ENCODE measurements at places on chromosomes 7 and 10.
A peak's percentile ranks its signal among the peaks of the same experiment; 100 is the strongest.

GRCh38 chr7:4835398-4836205 is 26.2 kb downstream of the PAPOLB start:
- DNase-seq: no peak

DNA sequence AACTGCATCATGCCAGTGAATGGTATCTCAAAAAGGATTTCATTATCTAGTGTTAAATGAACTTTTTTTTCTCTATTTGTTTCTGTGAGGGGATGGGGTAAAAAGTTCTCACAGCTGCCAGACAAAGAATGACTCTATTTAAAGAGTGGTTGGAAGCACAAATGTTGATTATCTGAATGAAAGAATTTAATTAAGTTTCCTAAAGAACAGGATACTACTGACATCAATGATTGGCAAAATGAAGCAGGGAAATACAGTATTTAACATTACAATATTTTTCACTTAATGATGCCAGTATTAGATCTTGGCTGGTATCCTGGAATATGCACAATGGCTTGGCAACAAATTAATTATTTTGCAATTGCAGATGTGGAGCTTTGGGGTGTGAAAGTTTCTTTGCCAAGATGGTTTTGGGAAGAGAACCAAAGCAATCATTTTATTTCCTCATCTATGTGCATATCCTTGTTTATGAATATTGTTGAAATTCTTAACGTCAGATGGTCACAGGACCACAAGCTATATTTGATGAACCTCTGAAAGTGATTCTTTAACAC is 336.8 kb downstream of the ARL4A start:
- no peak for DNase-seq

- no peak for DNase-seq
Observed at GRCh38 chr10:58817201-58817846, 304.7 kb downstream of the BICC1 start.

- DNase-seq: no peak
Observed at GRCh38 chr7:37359662-37360444, 88.8 kb downstream of the ELMO1 start.

DNA sequence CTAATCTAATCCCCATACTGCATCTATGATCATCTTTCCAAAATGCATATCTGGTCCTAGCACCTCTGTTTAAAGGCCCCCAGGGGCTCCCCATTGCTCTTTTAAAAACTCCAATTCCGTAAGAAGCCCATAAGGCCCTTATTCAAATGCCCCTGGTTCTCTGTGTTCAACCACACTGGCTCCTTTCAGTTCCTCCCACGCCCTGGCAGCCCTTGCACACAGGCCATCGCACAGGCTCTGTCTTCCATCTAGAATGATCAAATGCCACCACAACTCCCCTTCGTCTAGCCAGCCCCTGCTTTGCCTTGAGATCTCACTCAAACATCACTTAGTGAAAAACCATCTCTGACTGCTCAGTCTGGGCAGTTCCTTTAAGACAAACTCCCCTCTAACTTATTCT is 112.9 kb upstream of the LYZL2 start:
- no peak for DNase-seq

DNA sequence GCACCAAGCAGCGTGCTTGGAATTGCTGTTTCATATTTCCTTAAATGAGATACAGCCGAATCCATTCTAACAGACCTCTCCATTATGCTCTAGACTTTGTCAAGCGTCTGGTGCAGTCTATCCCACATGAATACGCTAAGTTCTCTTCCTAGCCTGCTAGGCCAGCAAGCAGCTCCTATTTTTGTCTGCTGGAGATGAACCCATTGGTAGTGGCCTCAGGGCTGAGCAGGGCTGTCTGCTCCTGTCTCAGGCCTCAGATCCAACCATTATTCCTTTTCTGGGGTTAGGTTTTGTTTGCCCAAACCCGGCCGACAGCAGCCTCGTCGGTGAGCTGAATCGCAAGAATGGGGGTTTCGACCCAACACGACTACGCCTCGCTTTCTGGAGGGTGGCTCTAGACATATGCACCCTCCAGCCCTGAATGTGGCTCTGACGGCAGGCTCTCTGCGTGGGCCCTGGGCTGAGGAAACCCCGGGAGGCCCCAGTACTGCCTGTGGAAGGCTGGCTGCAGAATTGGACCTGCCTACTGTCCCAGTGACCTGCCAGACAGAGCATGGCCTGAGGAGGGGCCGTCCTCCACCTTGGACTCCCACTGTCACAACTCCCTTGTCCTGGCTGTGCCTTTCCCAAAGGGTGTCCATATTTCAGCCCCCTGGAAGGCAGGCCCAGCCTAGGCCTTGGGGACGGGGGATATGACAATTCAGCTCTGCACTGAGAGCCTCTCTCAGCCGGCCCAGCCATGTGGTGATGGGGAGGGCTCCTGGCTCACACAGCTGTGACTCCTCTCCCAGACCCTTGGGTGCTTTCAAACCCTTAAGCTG is 267.9 kb upstream of the TCERG1L start:
- DNase-seq: no peak

DNA sequence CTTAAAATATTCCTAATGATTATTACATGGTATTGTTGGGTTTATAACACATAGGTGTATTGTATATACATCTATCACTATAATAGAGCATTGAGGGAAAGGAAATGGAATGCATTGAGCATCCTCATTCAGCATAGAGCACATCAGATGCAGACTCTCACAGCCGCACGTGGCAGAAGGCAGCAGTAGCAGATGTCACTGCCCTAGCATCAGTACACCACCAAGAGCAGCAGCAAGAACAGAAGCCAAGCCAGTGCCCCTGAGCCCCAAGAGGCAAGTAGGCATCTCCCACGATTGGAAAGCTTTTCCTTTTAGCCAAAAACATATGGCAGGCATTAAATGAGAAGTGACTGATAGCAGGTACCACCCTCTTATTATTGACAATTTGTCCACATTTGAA is 510.0 kb downstream of the TNS3 start:
- DNase-seq: no peak

- no peak for DNase-seq
Observed at GRCh38 chr10:89274928-89275327, 23.4 kb upstream of the LIPA start.

GRCh38 chr10:67780759-67781538 is 57.0 kb downstream of the DNAJC12 start:
- DNase-seq: no peak

DNA sequence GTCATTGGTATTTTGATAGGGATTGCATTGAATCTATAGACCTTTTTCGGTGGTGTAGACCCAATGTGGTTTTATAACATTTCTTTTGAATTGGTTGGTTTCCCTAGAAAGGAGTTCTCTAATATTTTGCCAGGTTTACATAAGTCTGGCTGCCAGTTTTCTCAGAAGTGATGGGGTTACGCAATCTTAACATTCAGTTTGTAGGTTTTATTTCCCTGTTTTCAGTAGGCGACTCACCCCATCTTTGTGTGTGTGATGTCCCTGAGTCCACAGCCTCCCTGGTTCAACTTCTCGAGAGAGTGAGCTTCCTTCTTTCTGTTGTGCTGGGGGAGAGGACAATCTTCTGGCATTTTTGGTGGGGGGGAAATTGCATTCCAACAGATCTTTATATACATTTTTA is 9.6 kb upstream of the KIF5B start:
- DNase-seq: no peak

- DNase-seq: no peak
Observed at GRCh38 chr7:65301007-65301406, 72.6 kb upstream of the ZNF92 start.

GRCh38 chr10:5711642-5712041 is 27.0 kb downstream of the TASOR2 start:
- DNase-seq: no peak

GRCh38 chr10:31659665-31660064 is 269.0 kb downstream of the ARHGAP12 start:
- DNase-seq: no peak

DNA sequence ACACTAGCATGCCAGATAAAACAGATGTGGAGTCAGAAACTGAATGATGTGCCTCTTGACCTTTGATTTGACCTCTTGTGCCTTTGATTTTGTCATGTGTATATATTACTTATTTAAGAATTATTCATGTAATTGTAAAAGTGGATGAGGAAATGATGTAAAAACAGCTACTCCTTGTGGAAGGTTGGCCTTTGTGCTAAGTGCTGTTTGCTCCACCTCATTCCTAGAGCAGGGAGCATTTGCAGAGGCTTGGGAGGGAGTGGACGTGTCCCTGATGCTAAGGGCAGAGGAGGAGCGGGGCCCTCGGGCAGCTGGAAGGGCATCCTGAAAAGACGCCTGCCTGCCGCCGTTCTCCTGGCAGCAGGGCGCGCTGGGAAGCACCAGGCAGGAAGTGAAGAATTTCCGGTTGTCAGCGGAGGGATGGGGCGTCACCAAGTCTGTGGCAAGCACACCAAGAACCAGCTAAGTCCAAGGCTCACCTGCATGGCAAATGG is 197.6 kb upstream of the ZNF32 start:
- DNase-seq: no peak

DNA sequence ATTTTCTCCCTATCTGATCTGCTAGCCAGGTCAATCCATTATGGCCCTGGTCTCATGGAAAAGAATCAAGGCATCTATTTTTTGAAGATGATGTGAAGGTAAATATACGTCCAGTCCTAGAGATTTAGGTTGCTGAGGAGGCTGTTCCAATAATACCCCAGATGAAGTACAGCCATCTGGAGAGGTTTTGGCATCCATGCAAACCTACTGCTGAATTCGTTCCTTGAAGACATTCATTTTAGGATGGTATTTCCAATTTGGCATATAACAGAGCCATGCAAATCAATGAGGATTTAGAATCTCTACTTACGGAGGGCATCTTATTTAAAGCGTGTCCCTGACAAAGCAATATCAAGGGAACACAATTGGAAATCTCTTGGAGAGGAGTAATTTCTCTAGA is 465.5 kb downstream of the KCNMA1 start:
- DNase-seq: no peak

DNA sequence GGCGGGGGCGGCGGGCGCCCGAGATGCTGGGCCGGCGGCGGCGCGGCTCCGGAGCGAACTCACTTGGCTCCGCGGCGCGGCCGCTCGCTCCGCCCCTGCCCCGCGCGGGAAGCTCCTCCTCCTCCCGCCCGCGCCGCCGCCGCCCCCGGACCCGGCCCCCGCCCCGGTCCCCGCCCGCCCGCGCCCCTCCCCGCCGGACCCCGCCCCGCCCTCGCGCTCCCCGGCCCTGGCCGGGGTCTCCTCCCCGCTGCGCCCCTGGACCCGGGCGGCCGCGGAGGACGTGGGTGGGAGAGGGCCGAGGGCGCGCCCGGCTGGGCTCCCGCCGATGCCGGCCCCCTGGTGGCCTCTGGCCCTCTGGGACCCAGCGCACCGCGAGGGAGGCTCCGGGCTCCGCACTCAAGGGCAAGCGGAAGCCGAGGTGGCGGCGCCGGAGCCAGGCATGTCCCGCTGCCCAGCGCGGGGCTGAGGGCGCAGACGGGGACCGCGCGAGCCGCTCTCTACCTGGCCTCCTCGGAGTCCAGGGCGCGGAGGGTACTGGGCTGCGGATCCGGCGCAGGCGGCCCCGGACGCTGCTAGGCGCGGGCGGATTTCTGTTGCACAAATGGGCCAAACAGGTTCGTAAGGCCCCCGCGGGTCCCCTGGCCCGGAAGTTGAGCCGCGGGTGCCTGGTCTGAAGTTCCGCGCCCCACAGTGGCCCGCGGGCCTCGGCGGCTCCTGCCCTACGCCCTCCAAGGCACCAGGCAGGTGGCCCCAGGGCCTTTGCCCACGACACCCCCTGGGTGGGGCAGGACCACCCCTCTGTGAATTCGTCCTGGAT is at the start of gene TCERG1L:
Gene TCERG1L (minus strand): TSS at position 61 of the 817 bp plus-strand sequence. CDS start 86 bp downstream, outside the sequence.
- peak; percentile 76 for DNase-seq

DNA sequence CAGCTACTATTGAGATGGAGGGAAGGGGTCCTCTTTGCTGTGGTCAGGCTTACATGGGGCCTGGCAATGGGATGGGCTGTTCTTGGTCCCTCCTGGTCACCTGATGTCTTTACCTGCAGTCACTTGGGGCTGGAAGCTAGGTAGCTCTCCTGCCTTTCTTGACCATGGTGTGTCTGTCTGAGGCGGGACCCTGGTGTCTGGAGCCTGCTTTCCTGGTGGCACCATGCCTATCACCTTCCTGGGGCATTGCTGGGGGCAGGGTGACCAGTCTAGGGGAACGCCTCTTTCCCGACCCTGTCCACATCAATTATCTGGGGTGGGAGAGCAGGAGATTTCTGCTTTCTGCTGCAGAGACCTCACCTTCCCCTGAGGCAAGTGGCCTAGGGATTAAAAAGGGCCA is 55.6 kb downstream of the ARHGAP22 start:
- DNase-seq: no peak

DNA sequence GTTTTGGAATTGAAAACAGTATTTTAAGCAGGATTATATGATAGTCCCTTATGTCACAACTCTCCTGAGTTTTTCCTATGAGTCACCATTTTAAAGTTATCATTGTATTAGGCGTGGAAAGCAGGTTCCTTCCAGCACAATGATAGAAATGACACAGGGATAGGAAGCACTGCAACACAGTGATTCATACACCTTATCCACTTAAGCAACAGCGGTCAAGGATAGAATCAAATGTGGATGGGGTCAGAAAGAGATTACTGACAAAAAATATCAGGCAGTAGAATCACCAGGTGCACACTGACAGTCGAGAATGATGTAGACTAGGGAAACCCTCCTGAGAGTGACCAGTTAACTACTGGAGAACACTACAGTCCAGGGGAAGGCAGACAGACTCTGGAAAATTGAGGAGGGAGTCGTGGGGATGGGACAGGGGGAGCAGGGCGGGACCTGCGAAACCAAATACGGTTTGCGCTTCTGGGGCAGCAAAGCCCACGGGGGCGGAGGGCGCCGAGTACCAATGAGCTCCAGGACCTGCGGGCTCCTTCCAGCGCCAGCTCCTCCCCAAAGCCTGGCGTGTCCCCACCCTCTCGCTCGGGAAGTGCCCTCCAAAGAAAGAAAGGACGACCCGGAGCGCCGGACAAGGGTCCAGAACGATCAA is 479 bp downstream of the PNPLA8 start:
- DNase-seq: peak; percentile 79

DNA sequence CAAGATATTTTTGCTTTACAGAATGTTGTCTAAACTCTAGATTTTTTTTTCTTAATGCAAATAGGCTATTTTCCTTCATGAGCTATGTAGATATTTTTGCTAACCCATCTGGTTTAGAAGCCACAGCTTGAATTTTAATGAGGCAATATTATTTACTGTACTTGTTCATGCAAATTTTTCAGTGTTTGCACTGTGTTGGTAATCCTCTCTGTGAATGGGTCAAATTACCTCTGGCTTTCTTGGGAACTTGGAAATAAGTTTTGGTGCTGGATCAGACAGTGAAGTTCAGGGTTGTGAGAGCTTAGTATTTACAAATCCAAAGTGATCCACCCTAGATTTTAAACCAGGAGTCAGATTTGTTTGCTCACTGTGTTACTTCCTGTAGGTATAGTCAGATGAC is 686.9 kb downstream of the NXPH1 start:
- no peak for DNase-seq

GRCh38 chr10:50963063-50963462 is 77.6 kb upstream of the A1CF start:
- DNase-seq: no peak
